ENCODE measurements at places on chromosomes 5 and 9.

- DNase-seq: no peak
Measured at GRCh38 chr9:6149315-6149714, 66.3 kb upstream of the IL33 start.

- no peak for DNase-seq
Measured at GRCh38 chr9:137682428-137683105, 63.8 kb downstream of the EHMT1 start.

GRCh38 chr5:29197631-29198454 lies 1995.6 kb upstream of the CDH6 start:
- DNase-seq: no peak

DNA sequence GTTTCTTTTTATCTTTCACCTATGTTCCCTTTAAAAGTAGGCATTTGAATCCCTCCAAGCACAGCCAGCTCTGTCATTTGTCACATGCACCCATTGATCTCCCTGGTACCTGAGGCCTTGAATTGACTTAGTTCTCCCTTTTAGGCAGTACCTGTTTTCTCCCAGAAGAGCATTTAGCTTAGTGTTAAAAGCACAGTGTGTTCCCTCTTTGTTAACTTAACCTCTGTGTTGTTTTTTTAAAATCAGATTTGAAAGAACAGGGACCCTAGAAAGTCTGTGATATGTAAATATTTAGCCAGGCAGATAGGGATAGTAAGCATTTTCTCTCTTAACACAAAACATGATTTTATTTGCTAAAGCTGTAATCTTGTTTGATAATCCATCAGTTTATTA lies 113.8 kb upstream of the SPATA31D4 start:
- no peak for DNase-seq

- no peak for DNase-seq
Measured at GRCh38 chr5:106185661-106186081, 1485.1 kb downstream of the EFNA5 start.

- DNase-seq: no peak
Measured at GRCh38 chr5:136174021-136174659, 18.8 kb downstream of the SMIM32 start.

DNA sequence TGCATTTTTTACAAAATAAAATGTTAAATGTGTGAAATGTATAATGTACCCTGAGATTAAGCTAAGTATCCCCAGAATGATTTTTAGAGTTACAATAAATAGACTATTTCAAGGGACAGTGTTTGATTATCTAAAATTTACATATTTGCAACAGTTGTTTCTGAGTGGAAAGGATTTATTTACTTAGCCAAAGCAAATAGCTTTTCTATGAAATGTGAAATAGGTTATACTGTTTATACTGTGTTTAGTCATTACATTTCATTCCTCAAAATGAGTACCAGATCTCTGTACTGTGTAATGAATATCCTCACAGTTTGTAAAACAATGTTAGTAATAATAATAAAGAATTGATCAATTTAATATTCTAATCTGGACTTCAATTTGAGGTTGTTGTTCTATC lies 1019.0 kb downstream of the NR2F1-AS1 start:
- no peak for DNase-seq

GRCh38 chr5:66810848-66811261 lies 214.7 kb downstream of the MAST4 start:
- no peak for DNase-seq

DNA sequence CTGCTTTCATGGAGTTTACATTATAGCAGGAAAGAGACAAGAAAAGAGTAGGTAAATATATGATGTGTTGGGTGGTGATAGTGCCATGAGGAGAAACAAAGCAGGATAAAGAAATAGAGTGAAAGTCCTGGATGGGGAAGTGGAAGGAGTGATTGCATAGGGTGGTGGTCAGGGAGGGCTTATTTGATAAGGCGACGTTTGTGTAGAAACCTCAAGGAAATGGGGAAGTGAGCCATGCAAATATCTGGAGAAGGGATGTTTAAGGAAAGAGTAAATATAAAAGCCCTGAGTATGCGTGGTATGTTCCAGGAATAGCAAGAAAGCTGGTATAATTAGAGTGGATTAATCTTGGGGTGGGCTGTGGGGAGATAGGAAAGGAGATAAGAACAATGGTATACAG lies 134.7 kb upstream of the SV2C start:
- DNase-seq: no peak

DNA sequence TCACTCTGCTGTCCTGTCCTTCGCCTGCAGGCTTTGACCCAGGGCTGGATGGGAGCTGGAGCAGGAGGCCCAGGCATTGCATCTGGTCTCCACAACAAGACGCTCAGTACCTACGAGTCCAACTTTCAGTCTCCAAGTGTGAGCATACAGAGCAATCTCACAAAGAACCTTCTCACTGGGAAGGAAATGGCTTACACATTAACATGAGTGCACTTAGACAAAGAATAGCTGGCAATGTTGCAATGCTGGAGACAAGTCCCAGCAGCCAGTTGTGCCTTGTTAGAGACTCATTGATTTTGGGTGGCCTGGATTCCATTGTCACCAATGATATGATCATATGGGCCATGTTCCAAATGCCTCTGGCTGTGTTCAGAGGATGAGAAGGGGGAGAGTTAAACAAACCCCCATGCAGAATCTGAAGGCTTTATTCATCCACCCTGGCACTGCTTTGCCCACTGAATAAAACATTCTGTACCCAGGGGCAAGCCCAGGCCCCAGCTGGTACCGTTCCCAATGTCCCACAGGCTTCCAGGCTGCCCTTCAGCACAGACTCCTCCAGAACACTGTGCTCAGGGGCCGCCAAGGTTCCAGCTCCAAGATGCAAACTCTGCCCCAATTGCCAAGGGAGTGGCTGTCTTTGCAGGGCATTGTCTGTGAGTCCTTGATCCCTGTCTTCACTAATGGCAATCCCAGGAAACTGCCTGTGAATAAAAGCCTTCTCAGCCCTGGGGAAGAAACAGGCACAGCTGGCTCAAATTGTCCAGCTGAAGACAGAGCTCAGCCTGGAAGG lies 185.5 kb downstream of the HSD17B3 start:
- DNase-seq: no peak

DNA sequence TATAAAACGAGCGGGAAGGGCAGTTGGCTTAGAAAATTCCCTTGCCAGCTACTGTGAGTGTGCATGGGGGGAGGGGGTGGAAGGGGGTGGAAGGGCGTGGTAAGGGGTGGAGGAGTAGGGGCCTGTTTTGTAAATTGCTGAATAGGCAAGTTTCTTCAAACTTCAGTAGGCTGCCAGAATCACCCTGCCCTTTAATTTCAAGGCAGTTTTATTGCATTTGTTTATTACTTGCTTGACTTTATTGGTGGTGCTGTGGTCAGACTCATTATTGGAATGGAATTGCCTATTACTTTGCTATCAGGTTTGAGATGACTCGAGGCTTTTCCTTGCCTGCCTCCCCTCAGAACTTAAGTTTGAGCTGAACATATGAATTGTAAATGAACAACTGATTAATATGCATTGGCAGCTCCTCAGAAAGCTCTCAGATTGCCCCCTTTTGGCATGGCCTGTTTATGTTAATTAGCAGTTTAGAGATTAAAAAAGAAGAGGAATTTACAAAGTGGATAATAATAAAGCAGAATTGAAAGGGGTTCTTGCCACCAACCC lies 76.0 kb downstream of the SEMA6A start:
- DNase-seq: no peak

- no peak for DNase-seq
Measured at GRCh38 chr9:18330401-18331309, 143.3 kb upstream of the ADAMTSL1 start.

- DNase-seq: no peak
Measured at GRCh38 chr9:89078860-89079259, 87.6 kb downstream of the S1PR3 start.

GRCh38 chr9:70156729-70157128 lies 102.0 kb upstream of the SMC5 start:
- DNase-seq: no peak

DNA sequence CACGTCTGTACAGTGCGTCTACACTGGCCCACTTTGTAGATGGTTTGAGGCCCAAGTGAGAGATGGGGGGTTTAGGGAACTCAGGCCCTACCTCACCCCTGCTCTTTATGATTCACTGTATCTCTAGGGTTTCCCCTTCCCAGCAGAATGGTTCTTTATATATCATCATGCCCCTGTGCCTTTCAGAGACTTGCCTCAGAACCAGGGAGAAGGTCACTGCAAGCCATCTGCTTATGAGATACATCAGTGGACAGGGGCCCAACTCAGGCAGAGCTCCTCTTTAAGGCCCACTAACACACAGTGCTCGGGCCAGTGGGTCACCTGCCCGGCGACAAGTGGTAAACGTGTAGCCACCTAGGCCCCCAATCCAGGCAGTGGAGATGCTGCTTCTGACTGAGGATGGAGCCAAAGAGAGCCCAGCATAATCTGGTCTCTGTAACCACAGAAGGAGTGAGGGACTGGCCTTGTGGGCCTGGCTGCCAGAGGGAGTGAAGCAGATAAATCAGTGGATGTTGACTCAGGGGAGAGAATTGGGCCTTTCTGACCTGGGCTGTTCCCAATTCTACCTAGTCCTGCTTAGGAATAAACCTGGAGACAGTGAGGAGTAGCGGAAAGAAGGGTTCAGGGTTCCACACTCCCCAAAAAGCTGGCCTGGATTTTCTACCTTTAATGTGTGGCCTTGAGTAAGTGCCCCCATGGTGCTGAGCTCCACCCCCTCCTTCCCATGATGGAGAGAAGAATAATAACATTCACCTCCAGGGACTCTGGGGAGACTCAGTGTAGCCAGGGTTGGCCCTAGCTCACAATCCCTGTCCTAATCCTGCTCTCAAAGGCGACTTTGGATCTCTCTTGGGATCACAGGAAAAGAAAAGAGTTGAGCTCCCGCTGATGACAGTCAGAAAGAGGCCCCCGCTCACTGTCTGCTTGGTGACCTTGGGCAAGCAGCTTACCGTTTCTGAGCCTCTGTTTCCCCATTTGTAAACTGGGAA lies 2.8 kb upstream of the DUSP1 start:
- DNase-seq: no peak

- DNase-seq: no peak
Measured at GRCh38 chr9:130478736-130479575, 34.2 kb downstream of the ASS1 start.

DNA sequence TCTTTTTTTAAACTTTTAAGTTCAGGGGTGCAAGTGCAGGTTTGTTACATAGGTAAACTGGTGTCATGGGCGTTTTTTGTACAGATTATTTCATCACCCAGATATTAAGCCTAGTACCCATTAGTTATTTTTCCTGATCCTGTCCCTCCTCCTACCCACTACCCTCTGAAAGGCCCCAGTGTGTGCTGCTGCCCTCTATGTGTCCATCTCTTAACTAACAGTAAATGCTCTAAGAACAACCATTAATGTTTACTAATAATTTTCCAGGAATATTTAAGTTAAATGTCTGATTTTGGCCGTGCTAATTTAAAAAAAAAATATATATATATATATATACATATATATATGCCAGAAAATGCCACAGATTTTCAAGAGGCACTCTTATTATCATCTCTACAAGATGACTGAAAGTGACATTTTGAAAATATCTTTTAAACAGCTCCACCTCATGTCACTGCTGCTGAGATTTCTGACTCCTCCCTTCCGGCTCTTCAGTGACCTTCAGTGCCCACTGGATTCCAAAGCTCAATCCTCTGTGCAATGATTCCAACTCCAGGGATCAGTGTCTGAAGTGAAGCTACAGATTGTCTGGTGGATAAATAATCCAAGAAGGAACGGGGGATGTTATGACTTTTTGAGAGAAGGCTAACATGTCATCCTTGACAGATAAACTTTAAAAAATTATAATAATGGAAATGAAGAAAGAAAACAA lies 46.7 kb upstream of the HNRNPA0 start:
- no peak for DNase-seq

DNA sequence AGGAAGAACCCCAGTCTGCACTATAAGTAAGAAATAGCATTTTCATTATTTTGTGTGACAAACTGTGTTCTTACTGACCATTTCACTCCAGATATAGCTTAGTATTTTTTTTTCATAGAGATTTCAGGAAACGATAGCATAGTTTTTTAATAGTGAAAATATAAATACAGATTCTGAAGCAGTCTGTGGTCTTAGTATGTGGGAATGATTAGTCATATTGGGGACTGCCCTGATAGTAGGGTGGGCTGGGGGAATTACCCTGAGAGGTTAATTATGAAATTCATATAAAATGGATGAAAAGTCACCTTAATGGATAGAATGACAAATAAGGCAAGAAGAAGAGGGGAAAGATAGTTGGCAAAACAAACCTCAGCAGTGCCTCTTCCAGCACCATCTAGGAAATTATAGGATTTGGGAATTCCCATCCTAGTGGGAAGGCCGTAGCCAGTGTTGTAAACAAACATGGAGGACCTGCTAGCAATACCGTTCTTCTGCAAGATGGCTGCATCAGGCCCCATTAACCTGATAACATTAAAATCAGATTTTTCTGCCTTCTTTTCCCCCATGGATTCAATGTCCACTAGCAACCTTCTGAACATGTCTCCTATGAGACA lies 23.7 kb upstream of the NR3C1 start:
- no peak for DNase-seq

- DNase-seq: no peak
Measured at GRCh38 chr5:148465381-148466235, 81.8 kb downstream of the FBXO38 start.

All from stimulated activated CD8-positive, alpha-beta memory T cell treated with anti-CD3 and anti-CD28 coated beads, Interleukin-15, amount 100 ng/mL, for 48 hours (primary cell).